Stimulated activated CD4-positive, alpha-beta T cell treated with anti-CD3 and anti-CD28 coated beads, Interleukin-2, amount 100 ng/mL, for 24 hours (primary cell): ENCODE measurements at places on chromosomes 7 and 10.

DNA sequence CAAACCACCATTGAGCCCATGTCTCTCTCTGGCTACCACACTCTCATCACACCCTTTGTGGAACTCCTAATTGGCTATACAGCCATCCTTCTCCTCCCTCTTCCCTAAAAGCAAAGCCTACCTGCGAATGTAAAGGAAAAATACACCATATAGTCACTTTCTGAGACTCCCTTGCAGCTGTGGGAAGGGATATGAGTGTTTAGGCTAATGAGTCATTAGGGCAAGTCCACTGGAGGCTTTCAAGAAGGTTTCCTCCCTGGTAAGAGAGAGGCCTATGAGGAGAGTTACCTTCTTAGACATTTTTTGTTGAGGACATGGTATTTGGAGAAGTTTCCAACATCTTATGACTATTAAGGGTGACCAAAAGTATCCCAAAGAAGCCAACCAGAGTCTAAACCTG, 4.1 kb upstream of the TMEM243 start:
- no peak for DNase-seq

GRCh38 chr10:3647074-3647473, 137.9 kb downstream of the KLF6 start:
- DNase-seq: no peak

DNA sequence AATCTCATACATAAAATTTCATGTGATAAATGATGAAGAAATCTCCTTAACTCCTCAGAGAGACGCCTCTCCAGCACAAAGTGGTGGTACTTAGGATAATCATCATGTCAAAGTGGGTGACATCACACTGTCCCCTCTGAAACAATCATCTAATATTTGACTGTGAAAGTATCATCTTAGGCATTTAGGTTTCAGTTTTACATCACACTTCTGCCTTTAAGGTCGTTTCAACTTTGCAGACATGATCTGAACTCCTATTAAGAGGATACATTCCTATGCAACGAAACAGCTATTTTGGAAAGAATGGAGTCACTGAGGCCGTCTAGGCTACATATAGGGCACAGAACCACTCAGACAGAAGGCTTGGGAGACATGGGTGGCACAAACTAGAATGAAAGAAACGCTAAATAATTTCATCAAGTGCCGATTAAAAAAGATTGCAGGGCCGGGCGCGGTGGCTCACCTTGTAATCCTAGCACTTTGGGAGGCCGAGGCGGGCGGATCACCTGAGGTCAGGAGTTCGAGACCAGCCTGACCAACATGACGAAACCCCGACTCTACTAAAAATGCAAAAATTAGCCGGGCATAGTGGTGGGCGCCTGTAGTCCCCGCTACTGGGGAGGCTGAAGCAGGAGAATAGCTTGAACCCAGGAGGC, 2.0 kb downstream of the VOPP1 start:
- no peak for DNase-seq

- no peak for DNase-seq
These were observed 21.5 kb upstream of the OGDHL start for GRCh38 chr10:49783645-49784044.
